ENCODE measurements at places on chromosomes 12 and 14.

DNA sequence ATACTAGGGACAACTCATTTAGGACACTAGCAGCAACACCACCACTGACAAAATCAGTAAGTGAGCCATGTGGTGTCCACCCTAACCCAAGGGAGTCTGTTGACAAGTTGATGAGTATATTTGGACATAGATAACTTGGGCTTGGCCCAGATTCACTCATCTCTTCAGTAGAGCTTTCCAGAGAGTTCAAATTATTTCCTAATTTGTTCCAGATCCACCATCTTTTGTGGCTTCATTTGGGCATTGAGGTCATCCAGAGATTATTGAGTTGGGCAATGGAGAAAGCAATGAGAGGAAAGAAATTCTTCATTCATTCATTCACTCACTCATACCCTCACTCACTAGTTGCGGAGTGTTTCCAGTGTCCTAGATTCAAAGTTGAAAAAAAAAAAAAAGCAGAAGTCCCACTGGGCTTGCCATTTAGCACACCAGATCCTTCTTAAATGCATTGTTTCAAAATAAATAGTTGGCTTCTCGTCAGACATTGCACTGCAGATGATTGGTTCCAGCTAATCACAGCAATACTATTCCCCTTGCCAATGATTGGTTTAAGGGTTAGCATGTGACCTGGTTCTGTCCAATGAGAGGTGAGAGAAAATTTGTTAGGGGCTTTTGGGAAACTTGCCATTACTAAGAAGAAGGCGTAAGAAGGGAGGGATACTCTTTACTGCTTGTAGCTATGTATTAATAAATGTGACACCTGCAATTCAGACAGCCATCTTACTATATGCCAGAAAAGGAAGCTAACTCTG lies 31.8 kb upstream of the WSCD2 start:
- no peak for DNase-seq

DNA sequence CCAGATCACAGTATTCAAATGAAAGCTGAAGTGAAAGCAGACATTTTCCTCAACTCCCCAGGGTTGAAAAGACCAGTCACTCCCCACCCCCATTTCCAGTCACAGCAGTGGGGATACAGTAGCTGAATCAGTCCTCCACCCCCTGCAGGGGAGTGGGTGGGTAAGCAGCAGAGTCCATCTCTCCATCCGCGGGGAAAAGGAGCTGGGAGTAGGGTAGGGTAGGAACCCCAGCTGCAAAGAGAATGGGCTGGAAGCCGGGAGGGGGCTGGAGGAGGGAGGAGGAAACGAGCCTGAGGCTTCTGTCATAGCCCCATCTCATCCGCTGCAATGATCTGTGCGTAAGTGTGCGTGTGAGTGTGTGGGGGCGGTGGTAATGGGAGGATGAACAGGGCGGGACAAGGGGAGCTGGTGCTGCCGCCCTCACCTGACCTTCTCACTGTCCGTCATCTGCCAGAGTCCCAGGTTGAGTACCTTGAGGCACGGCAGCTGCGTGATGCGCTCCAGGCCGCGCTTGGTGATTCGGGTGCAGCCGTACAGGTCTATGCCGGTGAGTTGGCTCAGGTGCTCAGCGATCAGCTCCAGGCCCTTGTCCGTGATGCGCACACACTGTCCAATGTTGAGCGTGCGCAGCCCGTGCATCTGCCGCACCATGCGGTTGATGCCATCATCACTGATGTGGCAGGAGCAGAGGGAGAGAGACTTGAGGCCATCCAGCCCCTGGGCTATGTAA lies 1.8 kb downstream of the FBXL14 start:
- no peak for DNase-seq

GRCh38 chr12:80056845-80057244 lies 42.5 kb upstream of the OTOGL start:
- no peak for DNase-seq

GRCh38 chr12:71478270-71478669 lies 38.7 kb downstream of the LGR5 start:
- no peak for DNase-seq

GRCh38 chr12:7403466-7403865 lies 40.5 kb downstream of the CD163L1 start:
- DNase-seq, result no peak

DNA sequence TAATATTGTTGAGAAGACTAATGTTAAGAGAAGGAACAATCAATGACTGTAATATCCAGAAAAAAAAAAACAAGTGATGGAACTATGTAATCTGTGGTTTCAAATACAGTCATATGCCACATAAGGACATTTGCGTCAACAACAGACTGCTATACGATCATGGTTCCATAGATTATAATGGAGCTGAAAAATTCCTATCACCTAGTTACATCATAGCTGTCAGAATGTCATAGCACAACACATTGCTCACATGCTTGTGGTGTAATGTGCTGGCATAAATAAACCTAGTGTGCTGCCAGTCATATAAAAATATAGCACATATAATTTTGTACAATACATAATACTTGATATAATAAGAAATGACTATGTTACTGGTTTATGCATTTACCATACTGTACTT lies 653.5 kb downstream of the TRHDE start:
- DNase-seq, result no peak

DNA sequence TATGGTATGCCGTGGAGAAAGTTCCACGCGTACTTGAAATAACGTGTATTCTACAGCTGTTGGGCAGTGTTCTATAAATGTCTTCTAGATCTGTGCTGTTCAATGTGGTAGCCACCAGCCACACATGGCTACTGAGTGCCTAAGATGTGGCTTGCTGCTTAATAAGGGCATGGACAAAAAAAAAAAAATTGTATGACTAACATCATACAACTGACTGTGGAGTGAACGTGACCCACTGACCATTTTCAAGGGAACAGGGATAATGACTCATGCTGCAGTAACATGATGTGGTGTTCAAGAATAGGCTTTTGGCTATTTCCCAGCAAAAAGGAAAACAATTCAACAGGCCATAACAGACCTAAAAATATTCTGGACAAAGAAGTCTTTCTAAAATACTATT lies 13.0 kb downstream of the ATG14 start:
- DNase-seq, result no peak

DNA sequence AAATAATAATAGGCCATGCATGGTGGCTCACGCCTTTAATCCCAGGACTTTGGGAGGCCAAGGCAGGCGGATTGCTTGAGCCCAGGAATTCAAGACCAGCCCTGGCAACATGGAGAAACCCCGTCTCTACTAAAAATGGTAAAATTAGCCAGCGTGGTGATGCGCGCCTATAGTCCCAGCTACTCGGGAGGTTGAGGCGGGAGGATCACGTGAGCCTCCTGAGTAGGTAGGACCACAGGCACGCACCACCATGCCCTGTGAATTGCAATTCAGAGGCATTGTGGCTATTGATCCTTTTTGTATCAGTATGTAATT lies 2.3 kb downstream of the ARHGDIB start:
- DNase-seq, result no peak

DNA sequence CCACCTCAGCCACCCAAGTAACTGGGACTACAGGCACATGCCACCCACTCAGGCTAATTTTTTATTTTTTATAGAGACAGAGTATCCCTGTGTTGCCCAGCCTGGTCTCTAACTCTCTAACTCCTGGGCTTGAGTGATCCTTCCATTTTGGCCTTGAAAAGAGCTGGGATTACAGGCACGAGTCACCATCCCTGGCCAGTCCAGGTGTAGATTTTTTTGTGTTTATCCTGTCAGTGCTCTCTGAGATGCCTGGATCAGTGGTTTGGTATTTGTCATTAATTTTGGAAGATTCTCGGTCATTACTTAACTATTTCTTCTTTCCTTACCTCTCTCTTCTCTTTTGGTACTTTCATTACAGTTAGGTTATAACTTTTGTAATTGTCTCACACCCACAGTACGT lies 5.3 kb upstream of the HIF1A start:
- DNase-seq, result no peak

DNA sequence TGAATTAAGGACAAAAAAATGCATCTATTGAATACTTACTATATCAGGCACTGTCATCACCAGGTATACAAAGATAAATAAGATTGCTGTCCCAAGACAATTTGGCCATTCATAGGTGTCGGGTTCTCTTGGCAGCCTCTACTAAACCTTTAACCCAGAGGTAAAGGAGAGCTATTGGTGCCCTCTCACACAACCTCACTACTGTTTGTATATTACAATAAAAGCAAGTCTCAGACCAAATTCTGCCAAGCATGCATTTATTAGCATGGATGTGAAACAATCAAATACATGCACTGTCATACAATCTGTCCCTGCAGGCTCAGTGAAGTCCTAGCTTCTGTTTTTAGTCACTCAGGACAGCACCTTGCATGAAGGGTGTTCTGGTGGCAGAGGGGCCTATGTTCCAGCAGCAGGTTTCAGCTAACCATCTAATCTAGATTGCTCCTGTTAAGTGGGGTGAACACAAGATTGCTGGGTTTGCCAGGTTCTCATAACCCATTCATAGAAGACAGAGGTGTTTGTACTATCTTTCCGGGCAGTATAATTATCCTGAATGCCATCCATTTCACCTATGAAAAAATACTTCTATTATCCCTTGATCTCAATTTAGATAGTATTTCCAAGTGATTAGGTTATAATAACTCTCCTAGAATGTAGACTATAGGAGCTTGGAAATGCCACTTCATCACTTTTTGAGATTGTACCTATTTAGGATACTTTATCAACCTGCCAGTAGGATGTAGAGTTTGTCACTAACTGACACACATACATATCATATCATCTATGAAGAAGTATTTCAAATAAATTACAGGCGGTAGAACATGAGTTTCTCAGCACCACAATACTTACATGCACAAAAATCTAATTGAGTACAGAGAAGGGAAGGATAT lies 254.0 kb upstream of the KRR1 start:
- no peak for DNase-seq

GRCh38 chr14:42884100-42884499 lies 1277.4 kb downstream of the LRFN5 start:
- DNase-seq, result no peak

- DNase-seq, result no peak
These were observed 1034.0 kb upstream of the TMEM132C start for GRCh38 chr12:127233016-127233415.

GRCh38 chr14:29927376-29928116 lies at the start of gene PRKD1:
PRKD1 (minus strand) TSS chr14:29927847.
- DNase-seq, result peak; percentile 24

GRCh38 chr12:49121047-49121696 lies 10.0 kb downstream of the TUBA1B start:
- DNase-seq, result peak; percentile 17

GRCh38 chr14:68655911-68656316 lies 137.0 kb downstream of the ZFP36L1 start:
- DNase-seq, result no peak

DNA sequence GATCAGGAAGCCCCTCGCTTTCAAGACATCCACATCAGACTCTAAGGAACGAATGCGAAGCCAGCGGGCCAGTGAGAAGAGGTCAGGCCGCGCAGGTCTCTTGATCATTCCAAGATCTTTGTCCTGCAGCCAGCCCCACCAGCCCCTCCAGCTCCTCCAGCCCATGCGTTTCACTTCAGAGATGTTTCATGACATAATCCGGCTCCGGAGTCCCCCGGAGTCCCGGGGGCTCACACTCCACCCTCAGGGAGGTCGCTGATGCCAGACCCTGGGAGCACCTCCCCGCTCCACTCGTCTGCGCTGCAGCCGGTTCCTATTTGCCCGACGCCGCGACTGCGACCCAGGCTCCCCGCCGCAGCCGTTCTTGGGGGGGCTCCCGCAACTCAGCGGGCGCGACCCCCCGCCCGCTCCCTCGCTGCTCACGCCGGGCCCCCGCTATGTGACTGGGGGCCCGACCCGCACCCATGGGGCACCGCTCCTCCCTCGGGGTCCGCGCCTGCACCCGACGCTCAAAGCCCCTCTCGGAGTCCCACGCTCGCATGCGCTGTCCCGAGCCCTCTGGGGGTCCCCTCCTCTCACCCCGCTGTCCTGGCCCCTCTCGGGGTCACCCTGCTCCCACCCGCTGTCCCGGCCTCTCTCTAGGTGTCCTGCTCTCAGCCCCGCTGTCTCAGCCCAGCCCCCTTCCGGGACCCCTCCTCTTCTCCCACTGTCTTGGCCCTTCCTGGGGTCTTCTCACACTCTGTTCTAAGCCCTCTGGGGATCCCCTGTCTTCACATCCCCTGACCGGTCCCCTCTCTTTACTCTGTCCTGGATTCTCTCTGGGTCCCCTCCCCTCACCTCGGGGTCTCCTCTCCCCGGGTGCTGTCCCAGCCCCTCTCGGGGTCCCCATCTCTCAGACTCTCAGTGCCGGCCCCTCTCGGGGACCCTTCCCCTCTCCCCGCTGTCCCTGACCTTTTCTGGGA lies 1.1 kb downstream of the TAOK3 start:
- DNase-seq, result no peak

DNA sequence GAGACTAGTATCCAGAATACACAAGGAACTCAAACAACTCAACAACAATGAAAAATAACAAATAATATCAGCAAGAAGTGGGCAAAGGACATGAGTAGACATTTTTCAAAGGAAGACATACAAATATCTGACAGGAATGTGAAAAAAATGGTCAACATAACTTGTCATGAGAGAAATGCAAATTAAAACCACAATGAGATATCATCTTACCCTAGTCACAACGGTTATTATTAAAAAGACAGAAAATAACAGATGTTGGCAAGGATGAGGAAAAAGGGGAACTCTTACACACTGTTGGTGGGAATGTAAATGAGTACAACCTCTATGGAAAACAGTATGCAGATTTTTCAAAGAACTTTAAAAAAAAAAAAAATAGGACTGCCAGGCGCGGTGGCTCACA lies 20.4 kb downstream of the VWF start:
- DNase-seq, result no peak
